ENCODE measurements at places on chromosomes 2 and 18. TPM values are rescaled to one million over a fixed set of nuclear protein-coding genes. Genes with fewer than 3 reads are reported as not detected.

- no peak for DNase-seq
These were observed 21.2 kb downstream of the ALS2 start for GRCh38 chr2:201759567-201759966.

DNA sequence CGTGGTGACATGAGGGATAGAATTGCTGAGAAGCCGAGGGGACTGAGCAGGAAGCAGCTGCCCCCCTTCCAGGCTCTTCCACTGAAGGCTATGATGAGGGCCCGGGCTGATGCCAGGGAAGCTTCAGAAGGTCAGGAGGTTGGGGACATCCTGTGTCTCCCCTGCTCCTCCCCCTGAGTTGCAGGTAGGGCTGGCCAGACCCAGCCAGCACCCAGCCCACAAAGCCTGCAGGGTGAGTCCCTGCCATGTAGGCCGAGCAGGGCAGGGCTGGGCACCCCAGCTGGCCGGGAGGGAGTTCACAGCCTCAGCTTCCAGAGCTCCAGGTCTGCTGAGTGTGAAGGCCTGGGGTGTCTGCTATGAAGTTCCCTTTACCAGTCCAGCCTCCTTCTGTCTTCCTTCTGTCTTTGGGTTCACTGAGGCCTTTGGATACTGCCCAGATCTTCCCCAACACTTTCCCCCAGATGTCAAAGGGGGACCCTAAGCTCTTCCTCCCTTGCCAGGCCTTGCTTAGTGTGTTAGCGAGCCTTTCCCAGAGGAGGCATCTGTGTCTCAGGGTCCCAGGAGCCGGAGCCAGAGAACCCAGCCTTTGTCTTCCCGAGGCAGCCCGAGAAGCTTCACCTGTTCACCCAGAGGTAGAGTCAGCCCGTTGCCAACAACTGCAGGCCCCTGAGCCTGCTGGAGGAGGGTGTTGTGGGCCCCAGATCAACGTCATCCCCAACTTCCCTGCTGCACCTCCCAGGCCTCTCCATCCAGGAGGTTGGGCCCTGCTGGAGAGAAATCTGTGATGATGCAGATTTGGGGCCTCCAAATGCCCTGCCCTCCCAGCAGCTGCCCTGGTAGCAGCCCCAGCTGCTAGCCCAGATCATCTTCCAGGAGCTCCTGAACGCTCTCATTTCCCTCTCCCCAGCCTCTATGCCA, 3.6 kb upstream of the NCL start:
- peak; percentile 73 for DNase-seq

DNA sequence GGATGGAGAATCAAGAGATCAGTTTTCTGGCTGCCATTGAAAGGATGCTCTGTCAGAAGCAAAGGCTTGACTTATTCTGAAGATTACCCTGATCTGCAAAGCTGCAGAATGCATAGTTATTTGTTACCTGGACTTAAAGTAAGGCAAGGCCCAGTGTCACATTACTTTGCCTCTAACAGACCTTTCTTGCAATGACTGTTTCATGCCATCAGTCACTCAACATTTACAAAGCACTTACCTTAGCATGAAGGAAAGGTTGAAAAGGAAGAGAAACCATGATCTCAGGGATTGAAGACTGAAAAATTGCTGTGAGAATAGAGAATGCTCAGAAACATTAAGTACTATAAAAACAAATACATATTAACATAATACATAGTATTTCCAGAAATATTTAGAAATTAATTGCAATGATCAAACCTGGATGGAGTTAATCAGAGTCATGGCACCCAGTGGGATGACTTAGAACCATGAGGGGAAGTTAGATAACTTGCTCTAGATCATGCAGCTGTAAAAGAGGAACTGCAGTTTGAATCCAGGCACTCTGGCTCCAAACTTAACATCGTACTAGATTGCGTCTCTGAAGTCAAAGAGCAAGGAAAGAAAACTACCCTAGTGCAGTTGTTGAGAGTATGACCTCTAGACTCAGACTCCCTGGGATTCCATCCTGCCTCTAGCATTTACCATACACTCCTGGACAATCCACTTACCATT, 26.5 kb upstream of the FAM117B start:
- no peak for DNase-seq

DNA sequence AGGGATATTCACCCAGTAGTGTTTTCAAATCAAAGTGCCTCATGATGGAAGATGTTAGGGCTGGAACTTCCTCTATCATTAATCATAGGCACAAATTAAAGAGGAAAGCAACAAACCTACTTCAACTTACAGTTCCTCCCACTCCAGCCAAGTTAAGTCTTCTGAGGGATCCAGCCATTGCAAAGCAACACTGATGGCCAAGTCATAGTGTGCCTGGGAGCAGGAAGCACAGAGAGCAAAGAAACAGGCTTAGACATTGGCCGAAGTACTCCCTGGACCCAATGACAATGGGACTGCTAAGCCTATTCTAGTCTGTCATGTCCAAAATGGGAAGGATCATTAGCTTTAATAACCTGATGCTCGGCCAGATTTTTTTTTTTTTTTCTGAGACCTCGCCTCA, 7.0 kb downstream of the C2orf80 start:
- no peak for DNase-seq

DNA sequence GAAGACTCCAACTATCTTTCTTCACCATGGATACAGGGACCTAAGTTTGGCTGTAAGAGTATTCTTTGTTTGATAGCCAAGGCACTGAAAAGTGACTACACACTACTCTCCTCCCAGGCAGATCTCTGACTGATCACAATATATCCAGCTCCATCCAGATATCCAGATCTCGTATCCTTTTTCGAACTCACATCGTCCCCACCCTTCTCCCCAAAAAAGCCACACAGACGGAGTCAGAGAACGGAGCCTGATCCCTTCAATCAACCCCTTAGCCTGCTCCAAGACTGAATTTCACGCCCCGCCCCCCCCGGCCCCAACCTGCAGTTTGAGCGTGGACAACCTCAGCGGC, 533 bp downstream of the DHX57 start:
- DNase-seq, result peak; percentile 50

DNA sequence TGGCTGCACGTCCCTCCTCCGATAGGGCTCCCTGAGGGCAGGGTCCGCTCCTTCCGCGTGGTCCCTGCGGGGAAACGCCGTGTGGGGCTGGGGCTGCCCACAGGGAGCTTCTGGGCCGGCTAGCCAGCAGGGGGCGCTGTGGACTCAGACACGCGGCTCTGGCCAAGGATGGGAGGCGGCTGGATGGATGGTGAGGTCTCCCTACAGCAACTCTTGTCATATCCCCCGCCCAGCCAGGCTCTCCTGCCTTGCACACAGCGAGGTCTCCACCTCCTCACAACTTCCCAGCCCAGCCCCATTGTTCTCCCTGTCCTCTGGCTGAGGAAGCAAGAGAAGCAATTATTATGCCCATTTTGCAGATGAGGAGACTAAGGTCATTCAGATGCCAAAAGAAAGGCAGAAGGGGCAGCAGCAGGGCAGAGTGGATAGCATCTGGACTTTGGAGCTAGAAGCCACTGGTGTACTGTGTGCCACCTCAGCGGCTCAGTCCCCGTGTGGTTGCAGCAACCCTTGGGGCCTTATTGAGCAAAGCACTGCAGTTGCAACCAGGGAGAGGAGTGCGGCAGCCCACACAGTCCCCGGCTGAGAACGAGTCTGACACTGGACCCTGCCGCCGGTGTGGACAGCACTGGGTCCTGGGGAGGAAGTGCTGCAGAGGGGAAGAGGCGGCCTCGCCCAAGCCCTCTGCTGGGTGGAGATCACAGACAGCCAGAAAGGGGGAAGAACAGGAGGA, 99.0 kb downstream of the ZFP36L2 start:
- DNase-seq, result peak; percentile 94

DNA sequence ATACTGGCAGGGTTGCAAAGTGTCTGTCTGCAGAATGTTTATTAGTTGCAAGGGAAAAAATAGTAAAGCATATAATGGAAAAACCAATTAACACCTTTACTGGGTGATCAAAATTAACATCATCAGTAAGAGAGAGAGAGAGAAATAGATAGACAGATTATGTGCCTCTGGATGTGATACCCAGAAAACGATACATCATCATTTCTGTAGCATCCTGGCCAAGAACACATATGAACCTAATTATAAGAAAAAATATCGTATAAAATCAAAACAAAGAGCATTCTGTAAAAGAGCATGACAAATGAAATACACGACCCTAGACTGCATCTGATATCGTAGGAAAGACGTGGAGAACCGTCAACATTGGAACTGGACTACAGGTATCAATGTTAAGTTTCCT, 64.6 kb downstream of the SMC6 start:
- no peak for DNase-seq

GRCh38 chr2:143262389-143262788, 133.2 kb downstream of the ARHGAP15 start:
- DNase-seq, result no peak

DNA sequence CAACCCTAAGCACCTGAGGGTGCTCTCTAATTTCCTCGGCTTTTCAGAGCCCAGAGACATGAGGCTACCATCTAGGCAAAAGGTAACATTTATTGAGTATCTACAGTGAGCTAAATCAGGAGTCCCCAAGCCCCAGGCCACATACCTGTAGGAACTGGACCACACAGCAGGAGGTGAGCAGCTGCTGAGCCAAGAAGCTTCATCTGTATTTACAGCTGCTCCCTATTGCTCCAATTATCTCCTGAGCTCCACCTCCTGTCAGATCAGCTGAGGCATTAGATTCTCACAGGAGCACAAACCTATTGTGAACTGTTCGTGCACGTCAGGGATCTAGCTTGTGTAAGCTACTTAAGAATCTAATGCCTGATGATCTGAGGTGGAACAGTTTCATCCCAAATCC, 70.2 kb downstream of the RND3 start:
- DNase-seq, result no peak

DNA sequence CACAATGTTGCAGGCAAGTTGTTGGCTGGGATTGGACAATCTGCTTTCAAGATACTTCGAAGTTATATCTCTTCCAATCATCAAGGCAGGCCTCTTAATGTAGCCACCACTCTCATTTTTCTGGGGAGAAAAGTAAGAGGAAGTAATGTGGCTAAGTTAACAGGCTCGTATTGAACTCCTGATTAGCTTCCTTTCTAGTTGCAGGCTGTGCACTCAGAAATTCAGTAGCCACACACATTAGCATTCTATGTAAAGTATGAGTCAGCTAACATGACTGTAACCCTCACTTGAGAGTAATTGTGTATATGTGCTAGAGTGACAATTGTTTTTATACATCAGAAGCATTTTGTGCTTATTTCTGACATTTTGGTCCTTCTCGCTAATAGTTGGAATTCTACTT, 3.3 kb downstream of the TWSG1 start:
- DNase-seq, result peak; percentile 38

DNA sequence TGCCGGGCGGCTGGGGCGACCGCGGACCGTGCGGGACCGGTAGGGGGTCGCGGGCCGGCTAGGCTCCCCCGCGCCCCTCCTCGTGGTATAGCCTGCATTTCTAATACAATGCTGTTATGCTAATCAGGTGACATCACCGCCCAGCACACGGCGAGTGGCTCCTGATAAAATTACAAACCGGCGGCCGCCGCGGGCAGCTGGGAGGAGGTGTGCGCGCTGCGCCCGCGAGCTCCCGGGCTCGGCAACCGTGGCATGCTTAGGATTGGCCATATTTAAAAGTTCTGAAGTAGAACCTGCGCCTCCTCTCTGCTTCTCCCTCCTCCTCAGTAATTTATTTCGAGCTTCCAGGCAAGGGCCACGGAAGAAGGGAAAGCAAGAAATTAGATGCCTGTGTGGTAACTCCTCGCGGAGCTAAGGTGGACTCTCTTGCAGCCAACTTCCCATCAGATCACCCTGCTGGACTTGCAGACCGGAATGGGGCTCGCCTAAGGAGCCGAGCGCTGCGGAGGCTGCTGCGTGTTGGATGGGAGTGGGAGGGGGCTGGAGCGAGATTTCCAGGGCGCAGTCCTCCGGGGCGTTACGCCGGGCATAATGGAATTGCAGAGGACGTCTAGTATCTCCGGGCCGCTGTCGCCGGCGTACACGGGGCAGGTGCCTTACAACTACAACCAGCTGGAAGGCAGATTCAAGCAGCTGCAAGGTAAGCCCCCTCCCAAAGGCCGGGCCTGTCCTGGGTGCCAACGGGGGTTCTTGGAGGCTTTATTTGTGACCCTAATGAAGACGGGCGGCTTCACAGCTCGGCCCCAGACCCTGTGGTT, 102.3 kb downstream of the SPTBN1 start:
- DNase-seq, result peak; percentile 86

DNA sequence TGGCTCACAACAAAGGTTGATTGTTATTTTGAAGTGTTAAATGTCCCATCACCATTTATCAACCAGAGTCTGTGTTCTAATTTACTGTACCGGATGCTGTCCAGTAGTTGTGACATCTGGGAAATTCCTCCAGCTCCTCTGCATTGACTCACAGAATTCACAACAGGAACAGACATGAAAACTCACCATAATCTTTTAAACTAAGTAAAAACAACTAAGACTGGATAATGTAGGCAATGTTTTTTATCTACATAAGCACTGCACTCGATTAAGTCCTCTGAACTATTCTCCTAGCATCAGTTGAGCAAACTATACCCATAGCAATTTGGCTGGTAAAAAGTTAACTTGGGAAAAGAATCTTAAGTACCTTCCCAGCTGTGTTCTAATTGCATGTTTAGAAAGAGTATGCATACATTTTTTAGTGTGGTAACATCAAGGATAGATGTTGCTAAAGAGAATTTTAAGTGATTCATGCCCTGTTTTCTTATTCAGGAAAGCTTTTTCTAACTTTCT, 42.9 kb upstream of the MYO1B start:
- peak; percentile 73 for DNase-seq

GRCh38 chr2:176818617-176819016, 394.0 kb upstream of the HNRNPA3 start:
- DNase-seq, result no peak

DNA sequence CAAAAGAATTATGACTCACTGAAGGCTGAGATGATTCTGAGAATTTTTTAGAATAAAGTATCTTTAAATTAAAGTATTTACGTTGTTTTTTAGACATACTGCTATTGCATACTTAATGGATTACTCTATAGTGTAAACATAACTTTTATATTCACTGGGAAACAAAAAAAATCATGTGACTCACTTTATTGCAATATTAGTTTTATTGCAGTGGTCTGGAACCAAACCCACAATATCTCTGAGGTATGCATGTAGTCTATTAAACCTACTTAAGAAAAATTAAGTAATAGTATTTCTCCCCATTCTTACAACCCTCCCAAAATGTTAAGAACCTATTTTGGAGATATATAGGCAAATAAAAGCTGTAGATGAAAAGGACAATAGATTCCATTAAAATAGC, 142.9 kb upstream of the ZNF521 start:
- DNase-seq, result no peak

DNA sequence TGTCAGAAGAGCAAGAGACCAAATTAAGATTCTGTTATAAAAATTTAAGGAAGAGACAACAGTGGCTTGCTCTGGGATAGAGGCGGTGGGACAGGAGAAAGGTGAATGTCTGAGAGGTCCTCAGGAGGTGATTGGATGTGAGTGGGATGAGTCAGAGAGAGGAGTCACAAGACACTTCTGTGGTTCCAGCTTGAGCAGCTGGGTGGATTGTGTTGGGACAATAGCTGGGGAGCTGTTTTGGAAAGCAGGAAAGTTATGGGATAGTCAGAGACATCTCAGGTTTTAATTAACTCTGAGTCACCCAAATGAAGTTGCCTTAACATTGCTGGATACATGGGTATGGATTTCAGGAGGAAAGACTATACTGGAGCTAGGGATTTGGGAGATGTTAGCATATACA, 218.0 kb upstream of the TRIB2 start:
- peak; percentile 67 for DNase-seq

Gene UGT1A10
- total RNA-seq, result not detected

Gene ABHD1
- under 0.01 TPM for total RNA-seq

Gene AGPS
- total RNA-seq, result 32.1 TPM

Gene SNTG2
- total RNA-seq, result 2.1 TPM

Gene CIB4
- total RNA-seq, result not detected

Gene EVX2
- under 0.01 TPM for total RNA-seq

Gene RNF125
- total RNA-seq, result 0.59 TPM

Gene CFAP65
- total RNA-seq, result not detected

Data from osteoblast (primary cell).